ENCODE measurements at places on chromosomes 5 and 9.

DNA sequence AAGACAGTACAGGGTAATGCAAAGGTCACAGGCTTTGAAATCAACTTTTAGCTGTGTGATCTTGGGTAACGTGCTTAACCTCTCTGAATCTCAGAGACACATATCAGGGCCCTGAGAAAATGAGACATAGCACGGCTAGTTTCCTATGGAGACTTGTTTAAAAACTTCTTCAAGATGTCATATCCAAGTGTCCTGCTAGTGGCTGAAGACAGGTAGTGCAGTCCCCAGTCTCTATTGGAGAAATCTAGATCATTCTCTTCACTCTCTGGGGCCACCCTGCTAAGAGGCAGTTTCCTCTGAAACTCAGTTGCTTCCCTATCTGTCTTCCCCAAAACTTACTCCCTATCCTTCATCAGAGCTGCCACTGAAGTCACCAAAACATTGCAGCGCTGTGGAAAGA lies 30.3 kb upstream of the GRXCR2 start:
- DNase-seq: no peak

DNA sequence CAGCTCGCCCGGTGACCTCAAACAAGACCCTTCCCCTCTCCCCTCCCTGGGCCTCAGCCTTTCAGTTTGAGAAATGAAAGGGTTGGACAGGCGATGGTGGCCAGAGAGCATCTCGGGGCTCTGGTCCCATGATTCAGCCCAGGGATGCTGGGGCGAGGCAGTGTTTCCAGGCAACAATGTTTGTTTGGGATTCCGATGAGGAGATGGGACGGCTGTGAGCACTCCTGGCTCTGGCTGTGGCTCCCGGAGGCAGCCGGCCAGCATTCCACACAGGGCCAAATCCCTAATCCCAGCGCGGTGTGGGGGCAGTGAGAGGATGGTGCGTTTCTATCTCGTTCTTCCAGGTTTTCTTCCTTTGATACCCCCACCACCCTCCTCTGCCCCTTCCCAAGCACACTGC lies 66.0 kb downstream of the HMCN2 start:
- no peak for DNase-seq

GRCh38 chr5:160333721-160334120 lies 21.4 kb upstream of the CCNJL start:
- DNase-seq: no peak

- no peak for DNase-seq
Measured at GRCh38 chr5:92991581-92992067, 589.4 kb downstream of the NR2F1-AS1 start.

- no peak for DNase-seq
Measured at GRCh38 chr9:134509817-134510216, 131.8 kb upstream of the COL5A1 start.

GRCh38 chr9:96241391-96241809 lies 60.6 kb downstream of the HSD17B3 start:
- DNase-seq: peak; percentile 62

- DNase-seq: no peak
Measured at GRCh38 chr9:33498387-33498786, 24.7 kb upstream of the NOL6 start.

GRCh38 chr5:132478366-132478871 lies 12.2 kb downstream of the IRF1 start:
- no peak for DNase-seq

DNA sequence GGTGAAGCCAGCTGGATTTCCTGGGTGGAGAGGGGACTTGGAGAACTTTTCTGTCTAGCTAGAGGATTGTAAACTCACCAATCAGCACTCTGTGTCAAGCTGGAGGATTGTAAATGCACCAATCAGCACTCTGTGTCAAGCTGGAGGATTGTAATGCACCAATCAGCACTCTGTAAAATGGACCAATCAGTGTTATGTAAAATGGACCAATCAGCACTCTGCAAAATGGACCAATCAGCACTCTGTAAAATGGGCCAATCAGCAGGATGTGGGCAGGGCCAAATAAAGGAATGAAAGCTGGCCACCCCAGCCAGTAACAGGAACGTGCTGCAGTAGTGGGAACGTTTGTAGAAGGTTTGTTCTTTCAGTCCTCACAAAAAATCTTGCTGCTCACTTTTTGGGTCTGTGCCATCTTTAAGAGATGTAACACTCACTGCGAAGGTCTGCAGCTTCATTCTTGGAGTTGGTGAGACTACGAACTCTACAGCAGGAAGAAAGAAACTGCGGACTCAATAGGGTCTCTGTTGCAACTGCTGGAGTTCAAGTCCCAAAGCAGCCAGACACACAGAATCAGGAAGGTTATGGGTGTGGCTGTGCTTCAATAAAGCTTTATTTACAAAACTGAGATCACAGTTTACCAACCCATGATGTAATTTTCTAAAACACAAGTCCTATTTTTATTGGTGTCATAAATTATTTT lies 145.7 kb upstream of the ERCC6L2 start:
- DNase-seq: no peak

DNA sequence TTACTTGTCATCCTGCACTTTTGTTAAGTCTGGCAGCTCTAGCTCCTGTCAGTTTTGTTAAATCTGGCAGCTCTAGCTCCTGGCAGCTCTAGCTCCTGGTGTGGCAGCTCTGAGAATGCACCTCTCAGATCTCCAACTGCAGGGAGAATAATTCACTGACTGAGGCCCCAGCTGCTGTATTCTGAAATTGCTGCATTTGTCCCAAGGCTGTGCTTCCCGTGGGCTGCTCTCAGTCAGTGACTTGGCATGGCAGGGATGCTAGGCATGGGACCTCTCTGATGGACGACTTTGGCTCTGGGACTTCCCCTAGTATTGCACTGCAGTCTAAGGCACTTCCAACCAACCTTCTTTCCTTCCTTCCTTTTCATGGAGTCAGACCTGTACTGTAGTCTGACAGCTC lies 475.7 kb downstream of the CCDC171 start:
- no peak for DNase-seq

DNA sequence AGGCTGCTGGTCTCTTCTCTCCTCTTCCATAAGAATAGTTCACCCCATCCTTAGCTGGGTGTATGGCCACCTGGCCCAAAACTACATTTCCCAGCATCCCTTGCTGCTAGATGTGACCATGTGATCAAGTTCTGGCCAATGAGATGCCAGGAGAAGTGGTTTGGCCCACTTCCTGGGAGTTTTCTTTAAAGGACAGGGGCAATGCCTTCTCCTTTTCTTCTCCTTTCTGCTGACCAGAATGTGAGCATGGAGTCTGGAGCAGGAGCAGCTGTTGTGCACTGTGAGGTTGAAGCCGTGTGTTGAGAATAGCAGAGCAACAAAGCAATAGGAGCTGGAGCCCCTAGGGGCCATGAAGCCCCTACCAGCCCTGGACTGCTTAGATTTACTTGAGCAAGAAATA lies 36.8 kb downstream of the C9orf50 start:
- DNase-seq: peak; percentile 86

DNA sequence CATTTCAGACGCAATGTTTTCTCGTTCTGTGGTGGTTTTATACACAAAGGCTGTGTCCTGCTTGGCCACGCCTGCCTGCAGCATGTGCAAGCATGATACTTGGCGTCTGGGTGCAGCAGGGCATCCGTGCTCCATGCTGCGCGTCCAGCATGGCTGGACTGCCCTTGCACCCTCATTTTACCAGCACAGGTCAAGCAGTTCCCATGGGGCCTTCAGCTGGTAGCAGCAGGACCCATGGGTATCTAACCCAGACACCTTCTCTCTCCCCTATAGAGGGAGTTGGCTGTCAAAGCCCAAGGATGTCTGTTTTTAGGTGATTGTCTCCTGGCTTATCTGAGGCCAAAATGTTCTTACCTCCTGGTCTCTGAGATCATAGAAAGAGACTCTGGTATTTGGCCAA lies 158.3 kb upstream of the PITX1 start:
- DNase-seq: no peak

DNA sequence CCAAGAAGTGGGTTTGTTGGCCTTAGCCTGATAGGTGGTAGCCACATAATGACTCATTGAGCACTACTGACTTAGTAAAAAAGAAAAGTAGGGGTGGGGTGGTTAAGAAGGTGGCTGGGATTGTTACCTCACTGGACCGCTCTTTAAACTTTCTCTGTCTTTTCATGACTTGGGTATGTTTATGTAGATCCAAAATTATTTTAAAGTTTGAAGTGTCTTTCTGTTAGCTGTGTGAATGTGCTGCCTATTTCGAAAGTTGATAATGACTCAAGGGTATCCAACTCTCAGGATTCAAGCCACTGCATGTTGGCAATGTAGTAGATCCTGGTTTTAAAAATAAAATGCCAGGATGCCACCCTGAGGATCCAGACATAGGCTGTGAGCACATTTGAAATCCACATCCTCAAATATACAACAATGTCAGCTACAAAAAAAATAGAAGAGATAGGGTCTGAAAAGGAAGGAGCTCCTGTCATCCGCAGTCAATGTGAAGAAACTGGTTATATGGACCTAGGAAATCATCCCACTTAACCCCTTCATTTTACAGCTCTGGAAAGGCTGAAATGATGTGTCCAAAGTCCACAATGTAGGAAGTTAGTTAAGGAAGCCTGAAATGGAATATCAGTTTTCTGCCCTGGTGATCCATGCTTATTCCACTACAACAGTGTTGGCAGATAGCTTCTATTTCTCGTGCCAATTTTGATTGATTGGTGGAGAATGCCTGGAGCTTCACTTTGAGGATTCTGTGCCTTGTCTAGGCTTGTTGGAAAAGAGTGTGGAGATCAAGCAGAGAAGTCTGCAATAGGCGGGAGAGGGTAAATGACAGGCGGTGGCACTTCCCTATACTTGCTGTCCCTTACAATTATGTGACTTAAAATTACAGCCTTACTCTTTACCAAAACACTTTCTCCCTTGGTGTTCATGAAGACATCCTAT lies 23.4 kb downstream of the ZNF462 start:
- no peak for DNase-seq

- no peak for DNase-seq
Measured at GRCh38 chr5:179258922-179259730, 86.1 kb downstream of the ADAMTS2 start.

GRCh38 chr5:67934976-67935375 lies 280.6 kb upstream of the PIK3R1 start:
- no peak for DNase-seq

- no peak for DNase-seq
Measured at GRCh38 chr5:16418471-16418922, 47.1 kb downstream of the ZNF622 start.

DNA sequence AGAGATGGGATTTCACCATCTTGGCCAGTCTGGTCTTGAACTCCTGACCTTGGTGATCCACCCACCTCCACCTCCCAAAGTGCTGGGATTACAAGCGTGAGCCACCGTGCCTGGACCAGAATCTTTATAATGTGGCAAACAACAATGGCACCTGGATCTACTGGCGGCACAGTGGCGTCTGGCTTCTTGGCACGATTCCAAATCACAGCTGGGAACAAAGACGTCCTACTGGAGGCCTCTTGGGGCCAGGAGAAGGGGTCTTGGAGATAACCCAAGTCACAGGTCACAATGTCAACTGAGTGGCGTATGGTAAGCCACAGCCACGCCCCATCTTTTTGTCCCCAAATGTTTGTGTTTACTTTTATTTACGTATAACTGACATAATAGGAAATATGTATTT lies 77.8 kb upstream of the RAPGEF1 start:
- no peak for DNase-seq

DNA sequence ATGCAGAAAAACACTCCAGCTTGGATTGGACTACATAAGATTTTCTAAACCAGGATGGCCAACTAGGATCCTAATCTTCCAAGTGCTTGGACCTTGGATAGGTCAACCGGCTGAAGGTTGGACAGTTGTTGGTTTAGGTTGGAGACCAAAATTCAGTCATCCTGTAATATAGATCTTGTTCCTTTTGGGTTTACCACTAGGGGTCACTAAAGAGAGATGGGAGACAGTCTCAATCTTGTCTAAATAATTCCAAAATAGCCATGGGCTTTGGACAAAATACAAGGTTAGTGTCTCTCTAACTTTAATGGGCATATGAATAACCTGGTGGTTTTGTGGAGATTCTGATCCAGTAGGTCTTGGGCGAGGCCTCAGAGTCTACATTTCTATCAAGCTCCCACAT lies 148.7 kb upstream of the ERCC6L2 start:
- no peak for DNase-seq

DNA sequence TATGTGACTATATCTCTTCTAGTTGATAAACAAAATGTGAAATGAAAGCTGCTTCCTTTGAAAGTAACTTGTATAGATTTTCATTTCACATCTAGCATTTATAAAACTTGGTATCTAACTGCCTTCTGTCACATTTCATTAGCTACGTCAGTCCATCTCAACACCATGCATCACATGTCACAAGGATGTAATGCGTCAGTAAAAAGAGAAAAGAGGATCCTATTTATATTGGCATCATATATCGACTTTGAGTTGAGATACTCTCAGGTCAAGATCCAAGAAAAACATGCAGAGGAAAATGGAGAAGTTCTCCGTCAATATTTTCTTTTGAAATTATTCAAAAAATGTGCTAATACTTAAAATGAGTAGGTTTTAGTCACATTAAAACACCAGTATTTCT lies 1211.2 kb downstream of the EFNA5 start:
- DNase-seq: no peak

DNA sequence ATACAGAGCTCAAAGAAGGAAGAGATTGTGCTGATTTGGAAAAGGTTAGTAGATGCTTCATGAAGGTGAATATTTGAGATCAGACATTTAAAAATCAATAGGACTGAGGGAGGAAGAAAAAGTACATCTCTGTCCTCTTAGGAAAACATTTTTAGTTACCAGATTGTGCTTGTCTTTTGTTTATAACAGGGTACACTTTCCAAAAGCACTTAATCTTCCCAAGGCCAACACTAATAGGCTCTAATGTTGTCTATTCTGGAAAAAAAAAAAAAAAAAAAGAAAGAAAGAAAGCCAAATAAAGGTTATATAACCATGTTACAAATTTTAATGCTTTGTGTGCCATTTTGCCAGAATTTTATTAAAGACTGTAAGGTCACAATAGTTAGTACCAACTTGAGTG lies 45.5 kb upstream of the SHISAL2B start:
- DNase-seq: no peak

DNA sequence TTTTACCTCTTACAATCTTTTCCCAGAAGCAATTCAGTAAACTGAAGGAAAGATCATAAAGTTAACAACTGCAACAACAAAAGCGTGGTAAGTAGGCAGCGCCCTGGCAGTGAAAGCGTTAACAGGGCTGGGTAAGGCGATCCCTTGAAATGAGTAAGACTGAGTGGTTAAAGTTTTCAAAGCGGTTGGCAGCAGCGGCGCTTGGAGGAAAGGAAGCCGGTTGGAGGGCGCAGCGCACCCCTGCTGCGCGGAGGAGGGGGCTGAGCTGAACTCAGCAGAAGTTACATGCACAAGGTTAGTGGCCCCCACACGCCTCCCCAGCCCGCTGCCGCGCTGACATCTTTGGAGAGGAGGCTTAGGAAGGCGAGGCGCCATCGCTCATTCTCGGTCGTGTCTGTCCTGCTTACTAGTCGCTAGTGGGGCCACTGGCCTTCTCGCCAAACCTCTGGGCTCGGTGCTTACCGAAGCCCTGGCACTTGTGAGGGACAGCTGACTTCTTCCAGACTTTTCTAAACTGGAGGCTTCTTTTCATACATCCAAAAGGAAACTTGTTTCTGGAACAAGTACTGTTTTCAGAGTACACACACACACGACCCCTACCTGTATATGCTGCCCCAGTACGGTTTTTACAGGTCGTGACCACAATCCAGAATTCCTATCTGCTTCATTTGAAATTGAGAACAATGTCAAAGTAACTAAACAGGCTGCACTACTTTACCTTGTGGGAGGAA lies at the start of gene SH3RF2:
SH3RF2 (plus strand) TSS at position 178 of the 731 bp plus-strand sequence. CDS start 1,351 bp downstream, outside the sequence.
- peak; percentile 24 for DNase-seq

- DNase-seq: no peak
Measured at GRCh38 chr5:32508806-32509805, 64.6 kb upstream of the ZFR start.

All from activated CD8-positive, alpha-beta T cell treated with anti-CD3 and anti-CD28 coated beads, Interleukin-2, amount 10 ng/mL, durations not matched to agents 7 days and 5 days (primary cell).